Ovary (tissue), 10 donors: ENCODE measurements at places on chromosomes 12 and 14. TPM values are rescaled to one million over a fixed set of nuclear protein-coding genes. Genes with fewer than 3 reads are reported as not detected.

DNA sequence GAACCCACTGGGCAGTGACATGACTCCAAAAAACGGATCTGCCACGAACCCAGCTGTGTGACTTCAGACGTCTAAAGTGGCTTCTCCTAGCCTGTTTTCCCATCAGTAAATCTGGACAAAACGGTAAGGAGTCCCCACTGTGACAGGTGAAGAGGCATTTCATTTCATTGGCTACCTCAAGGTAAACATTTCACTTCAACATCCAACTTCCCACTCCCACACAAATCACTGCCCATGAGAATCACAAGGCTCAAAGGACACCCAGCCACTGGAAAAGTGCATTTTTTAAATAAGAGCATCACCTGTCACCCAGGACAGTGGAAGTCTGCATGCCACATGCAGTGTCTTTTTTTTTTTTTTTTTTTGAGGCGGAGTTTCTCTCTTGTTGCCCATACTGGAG, 27.9 kb downstream of the HSP90AA1 start:
- no peaks in the 10 kb centered on the region for H3K36me3 ChIP-seq
- H3K27me3 ChIP-seq = no peaks in the 10 kb centered on the region
- no peak overlapping the region for H3K4me3 ChIP-seq
- no peak overlapping the region for H3K27ac ChIP-seq
- no peak for DNase-seq

DNA sequence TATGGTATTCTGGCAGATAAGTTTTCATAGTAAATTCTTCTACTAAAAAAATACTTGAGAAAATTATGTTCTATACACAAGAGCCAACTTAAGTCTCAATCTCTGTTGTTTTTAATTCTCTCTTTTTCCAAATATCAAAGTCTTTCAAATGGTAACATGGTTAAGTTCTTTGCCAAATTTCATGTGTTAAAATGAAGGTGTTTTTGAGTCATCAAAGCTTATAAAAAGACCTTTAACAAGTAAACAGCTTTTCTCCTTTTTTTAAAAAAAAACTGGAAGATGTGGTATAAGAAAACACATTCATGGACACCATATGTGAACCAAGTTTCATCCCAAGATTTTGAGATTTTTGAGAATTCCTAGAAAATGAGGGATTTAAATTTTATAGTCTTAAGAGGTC, 111.3 kb downstream of the FOXG1 start:
- no peaks in the 10 kb centered on the region for H3K36me3 ChIP-seq
- H3K4me3 ChIP-seq = no peak overlapping the region
- no peak overlapping the region for H3K27ac ChIP-seq
- H3K27me3 ChIP-seq = no peaks in the 10 kb centered on the region

GRCh38 chr12:12185414-12185813, 81.4 kb downstream of the LRP6 start:
- no peak overlapping the region for H3K27ac ChIP-seq
- no peak for DNase-seq
- peaks cover 4% of the 10 kb centered on the region for H3K4me1 ChIP-seq

The AVPR1A gene
- 2.9 TPM for total RNA-seq

The MGAT4C gene
- 0.05 TPM for total RNA-seq
